A549 (cell line): ENCODE measurements at places on chromosomes 4 and X.
A peak's percentile ranks its signal among the peaks of the same experiment; 100 is the strongest.

DNA sequence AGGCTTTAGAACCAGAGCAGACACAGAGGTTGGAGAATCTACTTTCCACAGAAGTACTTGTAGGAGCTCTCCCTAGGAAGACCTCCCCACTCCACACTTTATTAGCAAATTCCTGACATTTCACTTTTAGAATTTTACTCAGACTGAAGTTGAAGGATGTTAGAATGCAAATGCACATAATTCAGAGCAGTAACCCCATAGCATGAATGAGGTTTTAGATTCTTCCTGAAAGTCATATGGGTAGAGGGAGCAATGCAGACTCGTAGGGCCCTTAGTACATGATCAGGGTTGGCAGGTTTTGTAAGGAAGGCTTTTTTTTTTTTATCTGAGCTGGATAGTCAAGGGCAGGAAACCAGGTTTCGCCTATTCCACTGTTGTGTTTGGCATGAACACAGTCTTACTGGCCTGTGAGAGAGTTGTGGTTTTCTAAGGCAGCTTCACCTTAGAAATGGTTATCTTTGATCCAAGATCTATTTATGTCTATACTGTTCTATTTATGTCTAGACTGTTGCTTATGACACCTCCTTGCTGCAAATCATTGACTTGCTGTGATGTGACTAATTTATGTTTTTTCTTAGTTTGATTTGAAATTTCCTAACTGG, 48.9 kb downstream of the SPATA18 start:
- no peak for DNase-seq

GRCh38 chr4:171639540-171639939, 173.7 kb upstream of the GALNTL6 start:
- DNase-seq, result no peak

- DNase-seq, result peak; percentile 98
Observed at GRCh38 chr4:140095694-140096482, 58.1 kb downstream of the MAML3 start.

GRCh38 chrX:68792083-68792482, 36.7 kb upstream of the EFNB1 start:
- DNase-seq, result no peak

DNA sequence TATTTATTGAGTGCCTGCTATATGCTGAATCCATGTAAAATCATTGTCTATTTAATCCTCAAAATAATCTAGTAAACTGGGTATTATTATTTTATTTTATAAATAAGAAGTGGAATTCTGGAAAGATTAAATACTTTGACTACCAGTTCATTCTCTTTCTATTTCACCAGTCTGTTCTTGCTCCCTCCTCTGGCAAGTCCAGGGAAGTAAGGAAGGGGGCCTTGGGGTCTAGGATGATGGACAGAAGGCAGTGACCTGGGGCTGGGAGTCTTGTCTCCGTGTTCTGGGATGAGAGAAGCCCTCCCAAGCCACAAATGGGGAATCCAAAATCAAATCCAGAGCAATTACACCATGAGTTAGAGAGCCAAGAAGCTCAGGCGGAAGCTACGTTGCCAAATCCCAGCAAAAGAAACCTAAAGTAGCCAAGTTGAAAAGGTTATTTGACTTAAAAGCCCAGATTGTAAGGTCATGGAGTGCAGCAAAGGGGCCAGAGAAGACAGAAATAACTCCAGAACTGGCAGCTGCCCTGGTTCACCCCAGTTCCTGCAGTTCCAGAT, 28.3 kb upstream of the PARM1 start:
- DNase-seq, result no peak

DNA sequence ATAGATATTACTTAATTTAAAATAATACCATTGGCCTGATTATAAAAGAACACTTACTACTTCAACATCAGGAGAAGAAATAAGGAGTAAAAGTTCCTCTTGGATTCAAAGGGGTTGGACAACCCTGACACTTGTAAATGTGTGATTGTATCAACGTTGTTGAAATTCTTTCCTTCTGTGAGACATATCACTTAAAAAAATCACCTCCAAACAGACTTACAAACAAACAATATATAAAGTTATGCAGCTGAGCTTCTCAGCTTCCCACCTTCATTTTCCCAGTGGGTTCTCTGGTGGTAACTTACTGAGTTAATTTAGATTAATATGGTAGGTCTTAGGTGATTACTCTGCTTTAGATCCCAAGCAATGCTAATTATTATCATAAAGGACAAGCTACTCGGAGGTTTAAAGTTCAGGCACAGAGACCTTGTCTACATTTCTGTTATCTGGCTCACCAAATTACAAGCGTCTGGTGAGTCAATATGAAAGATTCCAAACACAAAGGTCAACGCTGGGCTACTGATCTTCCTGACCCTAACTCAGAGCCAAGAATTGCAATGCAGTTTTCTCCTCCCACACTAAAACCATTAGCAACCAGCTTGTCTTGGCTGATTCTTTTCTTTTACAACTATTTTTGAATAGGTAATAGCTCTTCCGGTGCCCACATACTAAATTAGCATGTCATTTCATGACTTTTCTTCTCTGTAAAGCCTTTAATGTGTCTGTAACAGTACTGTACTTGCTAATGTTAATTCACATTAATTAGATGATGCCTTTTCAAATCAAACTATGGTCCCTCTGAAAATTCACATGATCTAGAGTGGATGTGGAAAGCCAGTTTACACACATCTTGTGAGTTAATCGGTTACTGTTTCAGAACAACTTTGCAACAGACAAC, 157.6 kb downstream of the RASL11B start:
- DNase-seq, result peak; percentile 63
